Chondrocyte (in vitro differentiated cells): ENCODE measurements at places on chromosomes 2 and 18. TPM values are rescaled to one million over a fixed set of nuclear protein-coding genes. Genes with fewer than 3 reads are reported as not detected.

ABCG8 gene
- total RNA-seq, result not detected in 3 replicates

FIGN gene
- 11.8 to 23.4 TPM (median 12.1 TPM) in 3 replicates for total RNA-seq

SPATA3 gene
- not detected in 3 replicates for total RNA-seq

GRCh38 chr2:26873286-26873983 is 25.5 kb downstream of the DPYSL5 start:
- H3K27ac ChIP-seq, result no peak overlapping the region
- H3K4me3 ChIP-seq, result no peak overlapping the region
- H3K36me3 ChIP-seq, result no peaks in the 10 kb centered on the region
- no peak for DNase-seq
- H3K4me1 ChIP-seq, result no peaks in the 10 kb centered on the region
- peaks cover 28% of the 10 kb centered on the region for H3K27me3 ChIP-seq

- H3K27me3 ChIP-seq, result no peaks in the 10 kb centered on the region
- DNase-seq, result no peak
- no peaks in the 10 kb centered on the region for H3K36me3 ChIP-seq
- no peak overlapping the region for H3K27ac ChIP-seq
- peaks cover 17% of the 10 kb centered on the region for H3K4me1 ChIP-seq
- no peak overlapping the region for H3K4me3 ChIP-seq
Observed at GRCh38 chr2:10269291-10269690, 33.4 kb upstream of the HPCAL1 start.

FSHR gene
- not detected in 3 replicates for total RNA-seq
